ENCODE measurements at places on chromosomes 11 and 22. TPM values are rescaled to one million over a fixed set of nuclear protein-coding genes. Genes with fewer than 3 reads are reported as not detected.
A peak's percentile ranks its signal among the peaks of the same experiment; 100 is the strongest.

DNA sequence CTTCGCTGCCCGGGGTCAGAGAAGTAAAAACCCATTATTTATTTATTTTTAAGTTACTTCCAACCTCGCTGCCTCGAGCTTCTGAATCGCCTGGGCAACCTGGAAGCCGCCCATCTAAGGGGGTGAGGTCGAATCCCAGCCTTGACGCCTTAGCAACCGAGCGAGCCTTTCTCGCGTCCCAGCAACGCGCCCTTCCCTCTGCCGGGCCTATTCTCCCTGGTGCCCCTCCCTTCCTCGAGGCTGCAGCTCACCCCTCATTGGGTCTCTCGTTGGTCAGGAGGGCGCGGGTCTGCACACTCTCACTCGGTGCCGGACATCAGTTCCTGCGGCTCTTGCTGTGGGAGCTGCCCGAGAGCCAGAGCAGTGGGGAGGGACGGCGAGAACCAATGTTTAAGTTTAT lies at the start of gene CCDC81:
Gene CCDC81 (plus strand): TSS at position 302 of the 400 bp plus-strand sequence. CDS start 277 bp downstream, outside the sequence.
- 0 out of 2 replicates have a peak, but pooled peaks cover 2% of the 10 kb centered on the region for H3K36me3 ChIP-seq
- peaks cover 6% of the 10 kb centered on the region for H3K27me3 ChIP-seq
- DNase-seq: peak; percentile 84
- H3K4me1 ChIP-seq: peaks cover 9% of the 10 kb centered on the region
- no peak within 1 kb of the TSS for H3K27ac ChIP-seq

GRCh38 chr22:31148953-31149627 lies 8.8 kb upstream of the PLA2G3 start:
- peaks cover 3% of the 10 kb centered on the region for H3K36me3 ChIP-seq
- no peak overlapping the region for H3K4me3 ChIP-seq
- no peak overlapping the region for H3K27ac ChIP-seq
- peak; percentile 84 for DNase-seq
- no peaks in the 10 kb centered on the region for H3K4me1 ChIP-seq

DNA sequence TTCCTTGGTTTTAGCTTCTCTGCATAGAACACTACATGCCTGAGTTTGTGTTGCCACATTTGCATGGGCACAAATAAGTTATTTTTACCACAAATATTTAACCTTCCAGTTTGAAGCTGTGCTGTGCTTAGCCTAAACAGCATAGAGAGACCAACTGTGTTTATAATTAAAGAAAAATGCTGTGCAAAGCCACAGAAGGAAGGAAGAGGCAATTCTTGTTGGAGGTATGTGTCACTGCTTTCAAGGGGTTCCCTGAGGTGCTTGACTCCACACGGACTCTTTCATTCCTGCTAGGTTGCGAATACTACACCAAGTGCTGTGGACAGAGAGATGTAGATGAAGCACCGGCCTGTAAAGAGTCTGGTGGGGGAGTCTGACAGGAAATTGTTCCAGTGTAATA lies 47.6 kb upstream of the OLFML1 start:
- H3K4me3 ChIP-seq: no peak overlapping the region
- no peak for DNase-seq
- peaks cover 19% of the 10 kb centered on the region for H3K4me1 ChIP-seq
- no peaks in the 10 kb centered on the region for H3K36me3 ChIP-seq
- H3K27me3 ChIP-seq: peaks cover 3% of the 10 kb centered on the region

The OR10A2 gene
- not detected for total RNA-seq

The DPP3 gene
- total RNA-seq: 86.7 TPM

Data from WTC11 (cell line).